Urinary bladder (tissue), 4 donors: ENCODE measurements at places on chromosomes 2 and 18. TPM values are rescaled to one million over a fixed set of nuclear protein-coding genes. Genes with fewer than 3 reads are reported as not detected.

DNA sequence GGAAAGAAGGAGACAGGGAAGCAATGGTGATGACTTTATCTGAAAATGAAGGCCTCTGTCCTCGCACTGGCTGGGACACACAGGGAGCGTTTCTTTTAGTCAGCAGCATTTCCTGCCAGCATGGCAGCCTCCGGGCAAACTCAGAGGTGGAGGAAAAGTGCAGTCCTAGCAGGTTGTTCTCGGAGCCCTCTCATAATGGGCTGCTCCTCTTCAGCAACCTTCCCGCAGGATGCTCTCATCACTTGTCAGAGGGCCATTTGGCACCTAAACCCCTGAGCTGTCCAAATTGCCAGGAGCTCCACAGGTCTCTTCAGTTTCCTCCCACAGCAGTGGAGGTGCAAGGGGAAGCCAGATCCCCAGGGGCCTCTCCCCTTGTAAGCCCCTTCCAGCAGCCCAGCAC, 6.2 kb downstream of the STK39 start:
- DNase-seq: no peak

GRCh38 chr2:229519655-229520430, 194.5 kb downstream of the DNER start:
- DNase-seq: no peak

DNA sequence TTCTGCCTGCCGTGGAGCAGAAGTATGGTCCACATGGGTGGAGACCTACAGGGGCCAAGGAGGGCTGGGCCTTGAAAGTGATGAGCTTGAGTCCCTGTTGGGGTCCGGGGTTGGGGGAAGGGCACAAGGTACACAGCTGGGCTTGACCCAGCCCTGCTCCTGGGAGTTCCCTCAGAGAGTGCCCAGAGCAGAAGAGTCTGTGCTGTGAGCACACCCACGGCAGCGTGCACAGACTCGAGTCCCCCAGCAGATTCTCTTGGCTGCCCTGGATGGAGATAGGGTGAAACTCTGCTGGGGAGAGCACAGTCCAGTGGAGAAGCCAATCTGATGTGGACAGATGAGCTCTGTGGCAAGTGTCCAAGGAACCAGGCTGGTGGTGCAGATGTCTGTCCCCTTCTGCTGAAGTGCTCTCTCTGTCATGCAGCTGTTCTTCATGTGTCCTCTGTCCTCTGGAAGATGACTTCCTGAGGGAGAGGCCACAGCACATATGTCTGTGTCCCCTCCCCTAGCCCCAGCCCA, 27.5 kb downstream of the INPP4A start:
- DNase-seq: no peak

DNA sequence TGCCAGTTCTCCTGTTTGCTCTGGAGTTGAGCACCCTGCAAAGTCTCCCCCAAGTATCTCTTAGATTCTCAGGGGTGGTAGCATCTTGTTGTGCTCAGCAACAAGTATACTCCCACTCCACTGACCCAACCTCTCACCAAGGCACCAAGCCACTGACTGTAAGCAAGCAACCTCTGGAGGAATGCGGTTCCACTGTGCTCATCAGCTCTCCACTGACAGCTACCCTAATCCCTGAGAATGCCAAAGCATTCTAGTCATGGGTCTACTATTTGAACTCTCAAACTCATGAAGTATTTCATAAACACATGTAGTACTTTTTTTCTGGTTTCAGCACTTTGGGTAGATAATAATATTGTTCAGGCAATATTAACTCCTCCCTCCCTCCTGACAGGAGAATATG, 170.0 kb downstream of the EPHA4 start:
- no peak for DNase-seq

DNA sequence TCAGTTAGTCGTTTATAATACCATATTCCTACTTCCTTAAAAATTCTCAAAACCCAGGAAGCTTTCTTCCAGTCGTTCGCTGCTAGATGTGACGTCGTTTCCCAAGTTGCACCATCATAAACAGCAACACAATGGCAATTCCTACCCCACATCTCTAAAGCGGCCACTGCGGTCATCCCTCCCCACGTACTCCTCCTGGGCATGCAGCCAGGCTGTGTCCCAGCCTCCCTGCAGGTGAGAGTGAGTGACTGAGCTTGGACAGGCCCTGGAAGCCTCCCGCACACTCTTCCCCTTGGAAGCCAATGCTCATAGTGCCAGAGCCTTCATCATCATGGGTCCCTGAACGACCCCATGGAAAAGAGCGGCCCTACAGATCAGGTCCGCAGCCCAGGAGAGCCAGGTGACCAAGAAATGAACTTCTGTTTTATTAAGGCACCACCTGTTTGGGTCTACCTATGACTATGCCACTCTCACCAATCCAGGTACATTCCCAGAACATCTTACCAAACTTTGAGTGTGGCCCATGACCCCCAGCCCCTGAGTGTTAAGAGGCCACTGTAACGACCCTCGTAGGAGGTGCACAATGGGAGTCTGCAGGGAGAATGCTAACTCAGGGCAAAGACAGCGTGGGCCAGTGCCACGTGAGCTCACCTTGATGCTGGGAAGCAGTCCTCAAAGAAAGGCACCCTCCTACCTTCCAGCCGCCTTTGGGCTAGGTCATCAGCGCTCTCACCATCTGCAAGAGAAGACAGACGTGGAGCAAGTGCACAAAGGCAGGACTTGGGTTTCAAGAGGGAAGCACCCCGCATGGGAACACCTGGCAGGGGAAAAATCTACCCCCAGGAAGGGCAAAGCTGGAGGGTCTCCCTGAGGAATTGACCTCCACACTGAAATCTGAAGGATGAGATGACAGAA, 74.7 kb upstream of the RAB6C start:
- DNase-seq: no peak

DNA sequence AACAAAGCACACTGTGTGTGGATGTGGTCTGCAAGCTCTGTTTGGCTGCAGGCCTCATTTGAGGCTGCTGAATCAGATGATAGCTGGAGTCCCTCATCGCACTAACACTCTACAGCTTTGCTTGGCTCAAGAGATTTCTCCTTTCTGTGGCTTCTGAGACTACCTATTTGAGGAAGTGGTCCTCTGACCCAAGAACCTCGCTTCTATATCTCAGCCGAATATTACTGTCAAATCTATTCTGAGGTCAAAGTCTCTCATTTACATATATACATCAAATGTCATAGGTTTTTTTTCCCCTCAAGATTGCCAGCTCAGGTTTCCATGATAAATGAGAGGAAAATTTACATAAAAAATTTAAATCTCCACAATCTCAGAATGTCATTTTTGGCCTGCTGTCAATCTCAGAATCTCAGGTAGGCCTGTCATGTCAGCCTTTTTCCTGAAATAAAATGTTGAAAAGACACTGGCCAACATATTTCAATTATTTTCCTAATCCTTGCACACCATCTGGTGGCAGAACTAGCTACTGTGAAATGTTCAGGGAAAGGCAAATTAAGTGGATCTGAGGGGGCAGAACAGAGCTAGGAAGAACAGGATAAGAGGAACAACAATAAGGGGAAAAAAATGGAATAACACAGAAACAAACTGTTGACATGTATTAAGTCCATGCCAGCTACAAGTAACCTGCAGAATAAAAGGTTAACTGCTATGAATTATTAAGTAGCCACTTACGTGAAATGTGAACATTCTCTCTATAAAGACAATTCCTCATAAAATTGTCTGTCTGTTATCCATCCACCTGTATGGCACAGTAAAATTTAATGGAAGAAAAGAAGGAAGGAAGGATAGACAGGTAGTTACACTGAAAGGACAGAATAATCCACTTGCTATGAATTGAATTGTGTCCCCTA, 39.3 kb downstream of the AP1S3 start:
- DNase-seq: no peak

DNA sequence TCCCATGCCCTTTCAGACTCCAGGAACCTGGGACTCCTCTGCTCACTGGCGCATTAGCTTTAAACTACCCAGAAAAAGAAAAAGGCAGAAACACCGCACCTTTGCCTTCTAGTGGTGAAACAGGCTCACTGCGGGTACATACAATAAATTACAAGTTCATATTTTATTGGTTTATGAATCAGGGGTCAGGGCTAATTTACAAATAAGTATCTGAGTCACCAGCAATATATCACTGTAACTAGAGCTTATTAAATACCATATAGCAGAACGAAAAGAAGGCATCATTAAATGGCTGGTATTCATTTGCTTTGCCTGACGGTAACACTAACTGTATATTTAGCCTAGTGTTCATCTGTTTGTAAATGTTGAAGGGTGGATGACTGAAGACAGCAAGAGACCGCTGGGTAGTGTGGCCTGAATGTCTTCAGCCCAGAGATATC, 26.9 kb upstream of the DTNB start:
- no peak for DNase-seq

The REG3G gene
- total RNA-seq: not detected
